Activated CD8-positive, alpha-beta memory T cell treated with anti-CD3 and anti-CD28 coated beads for 24 hours (primary cell): ENCODE measurements at places on chromosomes 13 and 19.

DNA sequence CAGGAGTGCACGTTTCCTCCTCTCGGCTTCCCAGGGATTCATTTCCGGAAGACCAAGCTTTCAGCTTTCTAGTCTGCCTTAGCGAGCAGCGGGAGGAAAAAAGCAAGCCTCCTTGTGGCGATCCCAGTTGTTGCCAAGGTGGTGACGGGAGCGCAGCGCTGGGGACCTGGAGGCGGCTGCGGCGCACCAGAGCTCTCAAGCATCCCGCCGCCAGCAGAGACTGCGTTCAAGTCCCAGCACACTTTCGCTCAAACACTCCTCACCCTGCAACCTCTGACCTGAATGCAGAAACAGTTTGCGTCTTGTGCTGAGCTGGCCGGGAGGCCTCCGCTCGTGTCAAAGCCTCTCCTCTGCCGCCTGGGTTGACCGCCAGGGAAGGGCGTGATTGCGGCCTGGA lies 4.9 kb downstream of the GSX1 start:
- DNase-seq, result no peak

GRCh38 chr13:84873951-84874350 lies 925.3 kb downstream of the SLITRK6 start:
- no peak for DNase-seq

DNA sequence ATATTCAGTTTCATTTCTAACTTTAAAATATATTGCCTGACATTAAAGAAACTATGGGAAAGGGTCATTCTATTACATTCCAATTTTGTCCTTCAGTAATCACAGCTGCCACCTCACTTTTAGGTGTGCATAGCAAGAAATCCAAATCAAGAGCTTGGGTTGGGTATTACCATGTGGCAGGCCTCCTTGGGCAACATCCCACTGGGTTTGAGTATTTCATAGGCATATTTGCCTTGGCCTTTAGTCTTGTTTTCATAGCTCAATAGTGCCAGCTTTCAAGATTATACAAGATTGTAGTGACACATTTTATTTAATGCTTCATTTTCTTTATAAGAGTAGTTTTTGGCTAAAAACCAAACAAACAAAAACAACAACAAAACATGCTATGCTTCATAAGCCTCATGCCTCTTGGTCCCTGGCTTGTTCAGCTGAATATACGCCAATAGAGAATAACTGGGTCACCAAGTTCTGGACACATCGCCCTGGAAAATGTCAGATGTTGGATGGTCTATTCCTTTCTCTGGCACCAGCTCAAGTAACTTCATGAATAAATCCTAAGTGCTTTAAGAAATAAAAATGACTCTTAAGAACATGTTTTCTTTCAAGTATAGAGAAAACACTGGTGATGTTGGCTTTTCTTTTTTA lies 167.4 kb upstream of the STARD13 start:
- DNase-seq, result no peak

DNA sequence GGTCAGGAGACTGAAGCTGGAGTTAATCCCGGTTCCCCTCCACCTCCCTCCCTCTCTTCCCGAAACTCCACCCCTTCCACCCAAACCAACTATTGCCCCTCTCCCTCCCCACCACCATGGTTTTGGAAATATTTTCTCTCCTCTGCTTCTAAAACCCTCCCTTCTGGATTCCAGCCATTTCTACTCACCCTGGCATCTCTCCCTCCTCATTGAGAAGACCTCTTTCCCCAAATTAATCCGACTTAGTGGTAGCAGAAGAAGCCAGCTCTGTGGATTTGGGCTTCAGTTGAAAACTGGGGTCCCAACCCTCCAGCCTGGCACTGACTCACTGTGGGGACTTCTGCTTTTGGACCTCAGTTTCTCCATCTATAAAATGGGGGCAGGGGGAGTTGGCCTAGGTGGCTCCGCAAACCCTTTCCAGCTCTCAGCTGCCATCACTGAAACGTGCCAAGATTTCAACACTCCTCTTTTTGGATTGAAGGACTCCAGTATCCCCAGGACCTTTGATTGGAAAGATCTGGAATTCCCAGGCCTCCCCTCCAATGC lies 1.6 kb downstream of the GPR4 start:
- no peak for DNase-seq

GRCh38 chr13:114049026-114049425 lies 75.2 kb upstream of the C13orf46 start:
- peak; percentile 81 for DNase-seq

DNA sequence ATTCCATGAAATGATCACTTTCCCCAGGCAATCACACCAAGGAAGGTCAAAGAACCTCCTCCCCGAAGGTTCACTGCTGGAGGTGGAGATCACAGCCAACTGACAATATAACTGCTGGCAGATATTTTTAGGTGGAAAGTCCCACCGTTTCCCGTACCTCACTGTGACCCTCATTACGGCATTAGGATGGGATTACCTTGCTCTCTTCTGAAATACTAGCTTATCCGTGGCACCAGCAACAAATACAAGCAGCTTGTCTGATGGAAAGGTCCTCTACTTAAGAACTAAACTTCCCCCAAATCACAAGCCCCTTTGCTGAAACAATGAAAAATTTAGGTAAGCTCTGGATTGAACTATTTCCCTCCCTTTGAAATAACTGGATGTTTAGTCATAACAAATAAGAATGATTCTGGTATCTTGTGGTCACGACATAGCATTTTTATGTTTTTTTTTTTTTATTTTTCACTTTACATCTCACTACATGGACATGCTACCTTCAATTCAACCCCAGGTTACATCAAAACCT lies 178.9 kb downstream of the COL4A1 start:
- DNase-seq, result no peak
